ENCODE measurements at places on chromosomes 16 and 17.

GRCh38 chr16:50879873-50880695 is 138.2 kb downstream of the CYLD start:
- DNase-seq, result no peak

GRCh38 chr16:31499928-31500327 is 8.3 kb downstream of the RUSF1 start:
- no peak for DNase-seq

- peak; percentile 52 for DNase-seq
These were observed 3.6 kb upstream of the WDR81 start for GRCh38 chr17:1720856-1721386.

DNA sequence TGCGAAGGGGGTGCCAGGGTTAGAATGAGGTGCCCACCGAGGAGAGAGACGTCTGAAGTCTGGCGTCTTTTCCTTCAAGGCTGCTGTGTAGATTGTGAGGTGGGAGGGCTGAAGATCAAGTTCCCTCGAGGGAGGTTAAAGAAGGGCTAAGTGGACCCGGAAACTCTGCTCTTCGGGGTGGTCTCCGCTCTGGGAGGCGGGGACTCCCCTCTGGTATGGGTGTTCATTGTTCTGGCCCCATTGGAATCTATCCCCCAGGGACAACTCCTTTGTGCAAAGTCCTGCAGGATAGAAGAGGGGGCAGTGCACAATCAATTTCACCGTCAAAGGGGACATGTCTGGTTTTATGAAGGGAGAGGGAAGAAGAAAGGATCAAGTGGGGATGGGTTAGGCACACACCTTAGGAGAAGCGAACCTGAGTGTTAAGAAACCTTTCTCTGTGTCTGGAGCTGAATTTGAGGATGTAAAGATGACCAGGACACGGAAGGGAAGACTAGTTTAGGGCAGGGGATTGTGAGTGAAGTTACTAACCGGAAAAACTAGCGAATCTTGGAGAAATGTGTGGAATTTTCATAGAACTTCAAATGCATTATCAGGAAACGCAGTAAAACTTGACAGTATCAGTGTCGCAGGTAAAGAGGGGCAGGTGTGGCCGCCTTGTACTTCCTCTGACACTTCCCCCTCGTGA is 809 bp upstream of the RAB34 start:
- DNase-seq, result no peak

DNA sequence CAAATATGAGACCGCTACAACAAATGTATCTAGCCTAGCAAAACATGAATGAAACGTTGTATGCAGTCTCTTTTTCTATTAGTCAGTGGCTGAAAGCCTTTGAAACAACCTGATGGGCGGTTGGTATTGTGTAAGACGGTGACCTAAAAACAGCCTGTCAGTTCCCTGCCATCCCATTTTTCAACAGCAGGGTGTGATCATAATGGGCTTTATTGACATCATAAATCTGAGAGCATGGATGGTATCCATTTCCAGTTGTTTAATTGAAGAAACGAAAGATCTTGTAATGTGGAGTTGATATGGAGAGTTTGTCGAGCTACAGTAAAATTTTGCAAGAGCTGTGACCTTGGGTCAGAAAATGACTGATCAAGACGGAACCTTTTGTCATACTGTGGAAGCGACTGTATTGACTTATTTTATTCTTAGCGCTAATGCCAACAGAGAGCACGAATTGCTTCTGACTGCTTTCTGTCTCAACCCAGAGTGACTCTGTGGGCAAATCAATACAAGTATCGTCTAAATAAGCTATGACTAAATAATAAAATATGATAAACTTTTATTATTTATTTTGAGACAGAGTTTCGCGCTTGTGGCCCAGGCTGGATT is 12.3 kb upstream of the MEIOB start:
- no peak for DNase-seq

- DNase-seq, result no peak
These were observed 68.3 kb upstream of the BCAR1 start for GRCh38 chr16:75319513-75320411.

DNA sequence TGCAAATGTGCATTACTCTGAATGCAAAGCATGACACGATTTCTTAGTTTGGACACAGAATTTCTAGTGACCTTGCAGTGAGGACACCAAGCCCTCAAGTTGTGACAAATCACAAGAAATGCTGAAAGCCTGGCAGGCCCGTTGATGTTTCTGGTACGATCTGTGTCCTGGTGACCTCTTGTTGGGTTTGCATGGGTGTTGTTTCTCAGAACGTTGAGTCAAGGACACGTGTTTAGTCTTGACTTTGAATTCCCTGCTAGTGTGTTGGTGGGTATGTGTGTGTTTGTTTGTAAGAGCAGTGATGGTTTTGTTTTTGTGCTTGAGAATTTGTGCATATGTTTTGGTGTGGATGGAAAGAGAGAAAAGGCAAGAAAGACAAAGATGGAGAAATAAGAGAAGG is 37.8 kb upstream of the MAF start:
- DNase-seq, result no peak

DNA sequence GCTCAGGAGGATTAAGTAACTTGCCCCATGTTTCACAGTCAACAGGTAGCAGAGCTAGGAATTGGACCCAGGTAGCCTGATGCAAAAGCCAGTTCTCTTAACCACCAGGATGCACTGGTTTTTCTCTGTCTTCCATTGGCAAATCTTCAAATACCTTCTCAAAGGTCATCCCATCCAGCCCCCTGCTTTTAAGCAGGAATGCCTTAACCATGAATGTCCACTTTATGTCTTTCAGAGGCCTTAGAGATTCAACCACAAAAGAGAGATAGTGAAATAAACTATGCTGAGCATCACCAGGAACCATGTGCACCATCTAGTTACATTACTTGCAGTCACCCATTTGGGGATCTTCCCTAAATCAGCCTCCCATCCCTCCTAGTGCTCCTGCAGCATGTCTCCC is 94.3 kb downstream of the C17orf67 start:
- no peak for DNase-seq

DNA sequence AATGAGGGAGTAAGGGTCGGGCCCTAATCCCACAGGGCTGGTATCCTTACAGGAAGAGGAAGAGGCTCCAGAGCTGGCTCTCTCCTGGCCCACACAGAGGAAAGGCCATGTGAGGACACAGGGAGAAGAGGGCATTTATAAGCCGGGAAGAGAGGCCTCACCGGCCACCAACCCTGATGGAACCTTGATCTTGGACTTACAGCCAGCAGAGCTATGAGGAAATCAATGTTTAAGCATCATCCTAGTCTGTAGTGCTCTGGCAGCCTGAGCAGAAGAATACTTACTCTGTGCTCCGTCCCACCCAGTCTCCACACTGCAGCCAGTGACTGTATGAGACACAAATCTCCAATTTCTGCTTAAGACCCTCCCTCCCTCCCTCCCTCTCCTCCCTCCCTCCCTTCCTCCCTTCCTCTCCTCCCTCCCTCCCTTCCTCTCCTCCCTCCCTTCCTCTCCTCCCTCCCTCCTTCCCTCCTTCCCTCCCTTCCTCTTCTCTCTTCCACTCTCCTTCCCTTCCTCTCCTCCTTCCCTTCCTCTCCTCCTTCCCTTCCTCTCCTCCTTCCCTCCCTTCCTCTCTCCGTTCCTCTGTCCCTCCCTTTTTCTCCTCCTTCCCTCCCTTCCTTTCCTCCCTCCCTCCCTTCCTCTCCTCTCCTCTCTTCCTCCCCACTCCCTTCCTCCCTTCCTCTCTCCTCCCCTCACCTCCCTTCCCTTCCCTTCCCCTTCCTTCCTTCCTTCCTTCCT is 8.9 kb upstream of the TMEM220 start:
- DNase-seq, result no peak

GRCh38 chr16:67883872-67884261 is 818 bp upstream of the NRN1L start:
- DNase-seq, result peak; percentile 56

DNA sequence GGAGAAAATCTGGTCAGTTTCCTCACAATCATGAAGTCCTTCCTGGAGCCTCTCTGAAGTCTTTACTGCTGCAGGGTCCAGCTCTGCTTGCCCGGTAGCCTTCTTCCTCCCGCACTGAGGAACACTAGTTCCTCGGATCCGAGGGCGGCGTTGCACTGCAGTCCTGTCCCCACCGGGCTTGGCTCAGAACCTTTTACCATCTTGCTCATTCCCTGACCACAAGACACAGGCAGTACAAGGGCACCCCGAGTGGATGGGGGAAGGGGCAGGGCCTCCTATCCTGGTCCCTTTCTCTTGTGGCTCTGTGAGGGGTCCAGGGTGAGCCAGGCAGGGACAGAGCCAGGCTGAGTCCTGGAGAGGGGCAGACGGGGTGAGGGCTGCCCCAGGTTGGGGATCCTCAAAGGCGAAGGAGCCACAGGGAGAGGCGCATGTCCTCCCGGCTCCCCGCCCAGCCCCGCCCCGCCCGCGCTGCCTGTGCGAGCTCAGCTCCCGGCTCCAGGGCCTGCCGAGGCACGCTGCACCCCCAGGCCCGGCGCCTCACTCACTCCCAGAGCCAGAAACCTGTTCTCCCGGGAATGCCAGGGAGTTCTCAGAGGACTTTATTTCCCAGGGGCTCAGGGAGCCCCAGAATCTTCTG is 1.5 kb downstream of the FOXN1 start:
- DNase-seq, result no peak

DNA sequence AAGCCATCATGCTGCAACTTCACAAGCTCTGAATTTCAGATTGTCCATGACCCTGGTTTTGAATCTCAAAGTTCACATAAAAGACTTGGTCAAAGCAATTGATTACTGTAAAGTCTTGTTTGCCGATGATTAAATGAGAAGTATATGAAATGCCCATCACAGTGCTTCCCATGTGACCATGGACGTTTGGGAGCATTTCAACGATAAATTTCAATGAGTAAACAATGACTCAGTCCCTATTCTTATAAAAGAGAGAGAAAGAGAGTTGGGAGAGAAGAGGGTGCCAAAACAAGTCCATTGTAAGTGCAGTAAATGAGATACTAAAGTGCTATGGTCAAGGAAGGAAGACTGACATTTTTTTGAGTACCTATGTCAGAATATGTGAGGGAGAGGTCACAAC is 276.9 kb downstream of the SOX9 start:
- no peak for DNase-seq

DNA sequence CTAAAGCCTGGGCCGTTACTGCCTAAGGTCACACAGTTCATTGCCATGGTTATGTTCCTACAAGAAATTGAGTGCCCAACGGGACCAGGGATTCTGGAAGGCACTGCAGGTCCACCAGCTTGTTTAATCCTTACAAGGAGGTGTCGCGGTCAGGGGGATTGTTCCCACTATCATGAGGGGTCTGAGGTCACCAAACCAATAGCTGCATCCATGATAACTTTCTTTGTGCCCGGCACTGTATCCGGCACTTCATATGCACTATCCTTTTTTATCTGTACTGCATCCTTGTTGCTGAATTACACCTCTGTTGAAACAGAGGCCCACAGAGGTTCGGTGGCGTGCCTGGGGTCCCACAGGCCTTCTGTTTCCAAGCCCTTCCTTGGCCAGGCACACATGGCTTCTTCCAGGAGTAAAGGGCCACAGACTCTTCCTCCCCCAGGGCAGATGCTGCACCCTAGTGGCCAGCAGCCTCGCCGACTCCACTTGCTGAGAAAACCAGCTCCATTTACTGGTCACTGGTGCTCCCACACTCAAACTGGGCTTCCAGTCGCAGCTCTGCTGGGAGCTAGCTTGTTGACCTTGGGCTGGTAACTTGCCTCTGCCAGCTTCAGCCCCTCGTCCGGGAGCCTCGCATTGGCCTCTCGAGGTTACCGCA is 82.0 kb upstream of the PLCG2 start:
- DNase-seq, result peak; percentile 32

GRCh38 chr16:78930561-78930960 is 670.0 kb downstream of the MAF start:
- no peak for DNase-seq

DNA sequence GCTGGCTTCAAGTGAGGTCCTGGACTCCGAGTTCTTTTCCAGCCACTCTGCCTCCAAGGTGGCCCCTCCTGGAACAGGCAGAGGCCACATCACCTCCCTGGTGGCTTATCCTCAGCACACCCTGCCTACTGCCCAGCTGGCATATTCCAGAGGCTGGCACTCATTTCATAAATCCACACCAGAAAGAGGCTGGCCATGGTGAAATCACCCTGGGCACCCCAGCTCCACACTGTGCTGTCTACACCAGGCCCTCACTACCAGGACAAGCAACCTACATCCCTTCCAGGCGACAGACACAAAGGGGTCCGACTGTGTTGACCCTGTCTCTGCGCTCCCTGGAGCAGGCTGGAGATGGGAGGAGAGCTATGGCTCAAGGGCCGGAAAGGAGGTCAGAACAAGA is 100.2 kb downstream of the C16orf78 start:
- no peak for DNase-seq

DNA sequence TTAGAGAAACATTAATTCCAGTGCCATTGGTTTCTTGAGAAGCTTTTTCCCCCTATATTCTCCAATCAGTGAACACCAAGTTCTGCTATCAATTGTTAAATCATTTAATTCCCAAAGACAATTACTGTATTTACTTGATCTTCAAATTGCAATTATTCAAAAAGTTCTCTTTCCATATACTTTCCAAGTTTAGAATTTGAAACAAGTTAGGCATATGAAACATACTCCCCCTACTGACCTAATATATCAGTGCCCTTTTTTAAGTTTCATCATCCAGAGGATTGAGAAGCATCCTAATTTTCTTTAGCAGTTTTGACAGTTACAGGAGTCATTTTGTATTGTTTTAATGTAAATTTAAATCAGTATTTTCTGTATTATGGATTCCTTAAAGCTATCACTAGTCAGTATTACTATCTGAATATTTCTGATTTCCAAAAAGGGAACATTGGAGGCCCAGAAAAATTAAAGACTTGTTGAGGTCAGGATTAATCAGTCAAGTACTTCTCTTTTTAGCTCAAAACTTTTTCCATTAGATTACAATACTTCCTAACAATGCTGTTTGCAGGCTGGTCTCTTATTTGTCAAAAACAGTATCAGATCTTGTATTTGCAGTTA is 16.3 kb downstream of the MEIOC start:
- no peak for DNase-seq

DNA sequence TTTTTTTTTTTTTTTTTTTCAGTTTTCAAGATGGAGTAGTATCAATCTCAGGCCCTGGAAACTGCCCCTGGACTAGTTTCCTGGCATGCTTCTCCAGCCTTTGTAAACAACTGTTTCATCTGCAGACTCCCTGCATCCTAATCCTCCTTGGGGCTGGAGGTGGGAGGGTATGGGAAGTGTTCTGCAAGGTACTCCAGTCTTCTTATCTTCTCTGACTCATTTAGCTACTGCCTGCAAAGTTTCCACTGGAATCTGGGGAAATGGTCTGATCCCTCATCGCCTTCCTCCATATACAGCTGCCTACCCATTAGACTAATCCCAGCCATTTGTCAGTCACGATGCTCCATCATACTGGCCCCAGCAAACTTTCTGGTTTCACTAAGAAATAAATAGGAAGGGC is 21.5 kb downstream of the COPZ2 start:
- DNase-seq, result no peak

GRCh38 chr17:42760652-42761581 is at the start of gene RAMP2:
Gene RAMP2, plus strand, starts transcription at chr17:42761227. Its CDS starts 35 bp downstream, at chr17:42761262.
- no peak for DNase-seq

DNA sequence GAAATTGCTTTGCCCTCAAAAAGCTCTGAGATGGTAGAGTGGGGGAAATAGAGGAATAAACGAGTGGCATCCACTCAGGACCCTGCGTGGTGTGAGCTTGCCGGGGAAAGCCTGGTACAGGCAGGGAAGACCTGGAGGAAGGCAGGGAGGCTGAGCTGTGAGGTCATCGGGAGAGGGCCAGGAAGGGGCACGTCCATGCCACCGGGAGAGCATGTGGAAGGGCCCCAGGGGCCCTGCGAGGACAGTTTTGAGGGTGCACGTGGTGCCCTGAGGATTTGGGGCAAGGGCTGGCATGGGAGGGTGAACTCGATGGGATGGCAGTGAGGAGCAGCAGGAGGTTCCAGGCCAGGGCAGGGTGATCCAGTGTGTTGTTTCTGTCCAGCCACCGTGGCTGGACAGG is 56.3 kb upstream of the CBFA2T3 start:
- no peak for DNase-seq

GRCh38 chr17:44005527-44006271 is 1.3 kb downstream of the NAGS start:
- DNase-seq, result peak; percentile 34

Data from activated effector memory CD4-positive, alpha-beta T cell treated with Interleukin-2 at 50 U/mL for 16 hours (primary cell).